Stimulated activated CD4-positive, alpha-beta T cell treated with anti-CD3 and anti-CD28 coated beads, Interleukin-15, amount 100 ng/mL, for 48 hours (primary cell): ENCODE measurements at places on chromosomes 4 and X.

DNA sequence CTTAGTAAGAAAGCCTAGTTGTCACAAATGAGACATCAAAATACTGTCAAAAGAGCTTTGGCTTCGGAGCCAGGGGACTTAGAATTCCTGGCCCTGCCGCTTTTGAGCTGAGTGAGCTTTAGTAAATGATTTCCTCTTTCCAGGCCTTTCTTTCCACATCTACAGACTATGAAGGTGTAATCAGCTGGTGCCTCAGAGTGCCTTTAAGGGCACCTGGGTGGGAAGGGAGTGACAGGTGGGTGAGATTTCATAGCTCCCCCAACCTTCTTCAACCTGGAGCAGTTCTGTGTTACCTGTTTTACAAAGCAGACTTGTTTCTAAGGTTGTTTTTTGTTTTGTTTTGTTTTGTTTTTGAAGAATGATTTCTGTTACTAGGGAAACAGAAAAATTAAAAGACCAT is 154.7 kb upstream of the BOD1L1 start:
- no peak for DNase-seq

- no peak for DNase-seq
Measured at GRCh38 chr4:11312389-11312788, 116.3 kb downstream of the HS3ST1 start.

DNA sequence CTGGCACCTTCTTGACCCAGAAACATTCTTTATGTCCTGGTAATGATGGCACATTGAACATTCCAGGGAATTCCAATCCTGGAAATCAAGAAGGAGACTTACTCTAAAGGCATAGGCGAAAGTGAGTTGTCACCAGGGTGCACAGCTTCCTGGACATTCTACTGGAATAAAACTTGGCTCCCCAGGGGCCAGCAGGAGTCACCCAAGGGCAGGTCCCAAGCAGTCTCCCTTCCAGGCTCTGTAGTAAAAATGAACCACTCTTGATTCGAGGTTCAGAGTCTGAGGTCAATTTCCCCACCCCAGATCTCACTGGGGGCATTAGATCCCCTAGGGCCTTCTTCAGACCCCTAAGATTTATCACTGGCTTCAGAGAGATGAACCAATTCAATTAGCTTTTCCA is 338.7 kb upstream of the GATB start:
- no peak for DNase-seq

- no peak for DNase-seq
Measured at GRCh38 chr4:2962614-2963174, 512 bp downstream of the NOP14 start.

GRCh38 chrX:43860646-43861370 is 21.4 kb downstream of the MAOB start:
- DNase-seq, result no peak

DNA sequence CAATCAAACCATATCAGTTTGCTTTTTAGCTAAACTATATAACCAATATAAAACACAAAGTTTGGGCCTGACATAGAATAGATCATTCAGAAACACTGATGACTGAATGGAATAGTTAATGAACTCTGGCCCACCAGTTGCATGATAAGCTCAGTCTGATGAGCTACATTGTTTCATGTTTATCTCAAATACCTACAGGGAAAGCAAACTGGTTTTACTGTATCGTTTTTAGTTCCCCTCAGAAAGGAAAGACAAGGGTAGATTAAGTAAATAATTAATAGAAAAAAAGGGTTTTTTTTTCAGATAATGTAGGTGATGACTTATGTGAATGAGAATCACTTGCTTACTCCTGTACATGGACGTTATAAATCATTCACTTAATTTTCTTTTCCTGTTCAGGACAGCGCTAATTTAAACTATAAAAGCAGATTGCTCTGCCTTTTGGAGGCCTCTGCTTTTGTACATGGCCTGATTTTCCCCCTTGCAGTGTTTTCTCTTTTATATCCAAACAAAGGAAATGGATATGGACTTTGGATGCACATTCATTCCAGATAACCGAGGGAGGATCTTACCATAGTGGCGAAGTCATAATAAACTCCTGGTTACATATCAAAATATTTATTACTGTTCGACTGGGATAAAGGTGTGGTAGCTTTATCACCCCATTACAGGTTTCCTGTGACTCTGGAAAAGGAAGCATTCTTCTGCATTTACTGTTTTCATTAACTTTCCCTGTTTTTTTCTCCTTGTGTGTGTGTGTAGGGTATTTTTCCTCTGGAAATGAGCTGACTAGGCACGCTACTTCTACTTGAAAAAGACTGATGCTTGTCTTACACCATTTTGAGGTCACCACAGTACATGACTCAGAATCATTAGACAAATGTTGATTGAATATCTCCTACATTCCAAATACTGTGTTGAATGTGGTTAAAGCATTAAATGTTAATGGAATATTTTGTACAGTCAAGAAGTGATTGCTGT is 373.1 kb upstream of the HS3ST1 start:
- no peak for DNase-seq

- DNase-seq, result no peak
Measured at GRCh38 chr4:69668680-69669079, 15.6 kb upstream of the UGT2A1 start.

- DNase-seq, result no peak
Measured at GRCh38 chrX:49041744-49042580, 1.2 kb downstream of the TFE3 start.

GRCh38 chrX:118225711-118226428 is 109.3 kb upstream of the KLHL13 start:
- DNase-seq, result no peak

- no peak for DNase-seq
Measured at GRCh38 chr4:55993994-55994663, 45.4 kb downstream of the CEP135 start.

DNA sequence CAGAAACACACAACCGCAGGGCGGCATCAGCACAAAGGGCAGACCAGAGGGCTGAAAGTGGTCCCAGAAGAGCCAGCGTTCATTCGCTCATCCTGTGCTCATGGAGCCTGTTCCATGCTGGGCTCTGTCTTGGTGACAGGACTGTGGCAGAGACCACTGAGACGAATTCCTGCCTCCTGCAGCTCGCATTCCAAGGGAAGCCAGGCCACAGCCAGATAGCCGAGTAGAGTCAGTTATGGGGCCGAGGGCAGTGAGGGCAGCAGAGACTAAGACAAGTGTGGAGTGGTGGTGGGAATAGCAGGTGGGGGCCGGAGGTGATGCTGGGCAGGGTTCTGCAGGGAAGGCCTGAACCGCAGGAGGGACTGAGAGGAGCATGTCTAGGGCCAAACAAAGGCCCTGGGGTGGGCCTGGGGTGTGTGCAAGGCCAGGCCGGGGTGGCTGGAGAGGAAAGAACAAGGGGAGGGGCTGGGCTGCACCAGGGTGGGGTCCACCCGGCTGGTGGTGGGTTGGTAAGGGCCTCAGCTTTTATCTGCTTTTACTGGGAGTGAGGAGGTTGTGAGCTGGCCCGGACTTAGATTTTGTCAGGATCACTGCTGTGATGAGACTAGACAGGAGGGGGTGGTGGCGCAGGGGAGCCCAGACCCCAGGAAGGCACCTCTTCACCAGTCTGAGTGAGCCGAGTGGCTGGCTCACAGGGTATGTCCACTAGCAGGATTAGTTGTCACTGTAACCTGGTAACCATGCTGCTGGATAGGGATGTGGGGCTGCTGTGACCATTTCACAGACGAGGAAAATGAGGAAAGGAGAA is 6.3 kb downstream of the PSAPL1 start:
- DNase-seq, result no peak

- peak; percentile 20 for DNase-seq
Measured at GRCh38 chr4:95549246-95550114, 707 bp upstream of the UNC5C start.

DNA sequence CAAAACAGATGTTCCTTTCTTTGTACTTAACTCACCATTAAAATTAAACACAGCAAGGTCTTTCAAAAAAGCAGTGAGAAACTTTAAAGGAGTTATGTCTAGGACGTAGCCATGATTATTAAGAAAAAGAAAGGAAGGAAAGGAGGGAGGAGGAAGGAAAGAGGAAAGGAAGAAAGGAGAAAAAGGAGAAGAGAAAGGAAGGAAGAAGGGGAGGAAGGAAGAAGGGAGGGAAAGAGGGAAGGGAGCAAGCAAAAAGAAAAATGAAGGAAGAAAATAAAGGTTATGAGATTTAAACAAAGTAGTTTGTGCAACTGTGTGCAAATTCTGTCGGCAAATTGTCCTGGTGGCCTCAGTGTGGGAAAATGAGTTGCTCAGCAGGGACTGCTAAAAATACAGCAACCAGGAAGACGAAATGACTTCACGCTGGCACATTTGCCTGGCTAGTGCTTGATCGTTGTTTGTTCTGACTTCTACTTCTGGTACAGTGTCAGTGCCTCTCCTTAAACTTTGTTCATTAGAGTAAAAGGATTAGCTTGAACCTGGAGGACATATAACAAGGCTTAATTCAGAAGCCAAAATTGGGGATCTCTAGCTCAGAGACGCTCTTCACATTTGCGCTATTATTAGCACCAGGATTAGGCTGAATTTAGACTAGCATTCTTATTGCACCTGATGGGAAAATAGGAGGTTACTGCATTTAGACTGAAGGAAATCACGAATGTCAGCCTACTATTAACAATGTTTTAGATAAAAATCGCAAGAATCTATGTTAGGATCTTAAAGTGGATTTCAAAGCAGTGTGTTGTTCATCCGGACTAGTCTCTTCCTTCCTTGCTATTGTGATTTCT is 81.2 kb downstream of the DCK start:
- no peak for DNase-seq

GRCh38 chr4:186657764-186658163 is 65.9 kb downstream of the FAT1 start:
- no peak for DNase-seq

- DNase-seq, result no peak
Measured at GRCh38 chr4:107318078-107318477, 282.0 kb upstream of the DKK2 start.

DNA sequence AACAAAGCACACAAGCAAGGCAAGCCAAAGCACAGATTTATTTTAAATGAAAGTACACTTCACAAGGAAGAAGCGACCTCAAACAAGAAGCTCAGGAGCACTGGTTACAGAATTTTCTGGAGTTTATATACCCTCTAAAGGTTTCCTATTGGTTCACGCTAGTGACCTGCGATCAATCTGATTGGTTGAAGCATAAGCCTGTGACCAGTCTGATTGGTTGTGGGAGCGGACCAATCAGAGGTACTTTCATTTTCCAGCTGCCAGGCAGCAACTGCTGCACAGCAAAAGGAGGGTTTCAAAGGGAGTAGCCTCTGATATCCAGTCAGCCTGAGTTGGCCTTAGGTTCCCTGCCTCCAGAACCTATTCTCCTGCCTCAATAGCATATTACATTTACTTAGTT is 4.6 kb upstream of the AREG start:
- DNase-seq, result no peak

- no peak for DNase-seq
Measured at GRCh38 chr4:8617486-8618040, 25.0 kb downstream of the CPZ start.

GRCh38 chr4:24213961-24214360 is 324.1 kb upstream of the PPARGC1A start:
- no peak for DNase-seq

DNA sequence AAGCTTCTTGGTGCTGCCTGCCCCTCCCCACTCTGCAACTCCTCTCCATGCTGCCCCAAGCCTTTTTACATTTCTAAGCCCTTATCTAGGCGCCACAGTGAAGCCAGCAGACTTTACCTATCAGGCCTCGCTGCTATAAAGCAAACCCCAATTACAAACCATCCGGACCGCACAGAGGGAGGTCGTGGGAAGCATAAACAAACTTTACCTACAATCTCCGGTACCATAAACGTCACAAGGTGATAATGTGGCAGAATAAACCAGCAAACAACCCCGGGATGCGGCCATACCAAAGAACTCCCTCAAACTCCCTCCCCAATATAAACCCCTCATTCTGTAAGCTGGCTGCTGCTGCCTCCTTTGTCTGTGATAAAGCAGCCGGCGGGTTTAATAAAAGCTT is 54.0 kb upstream of the ZCCHC13 start:
- DNase-seq, result no peak

DNA sequence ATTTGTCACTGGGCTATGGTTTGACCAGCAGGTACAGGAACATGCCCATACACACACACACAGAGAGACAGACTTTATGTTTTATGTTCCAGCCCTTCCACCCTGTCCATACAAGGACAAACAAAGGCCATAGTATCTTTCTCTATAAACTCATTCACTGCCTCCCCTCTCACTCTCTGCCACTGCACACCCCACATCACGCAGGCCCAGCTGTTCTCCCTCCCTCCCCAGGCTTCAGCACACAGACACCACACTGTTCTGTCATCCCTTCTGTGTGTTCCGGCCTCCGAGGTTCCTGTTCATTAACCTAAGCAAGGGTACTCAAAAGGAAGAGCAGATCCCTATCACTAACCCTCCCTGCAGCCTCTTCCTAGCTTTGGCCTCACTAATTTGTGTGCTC is 17.8 kb downstream of the LAS1L start:
- no peak for DNase-seq

DNA sequence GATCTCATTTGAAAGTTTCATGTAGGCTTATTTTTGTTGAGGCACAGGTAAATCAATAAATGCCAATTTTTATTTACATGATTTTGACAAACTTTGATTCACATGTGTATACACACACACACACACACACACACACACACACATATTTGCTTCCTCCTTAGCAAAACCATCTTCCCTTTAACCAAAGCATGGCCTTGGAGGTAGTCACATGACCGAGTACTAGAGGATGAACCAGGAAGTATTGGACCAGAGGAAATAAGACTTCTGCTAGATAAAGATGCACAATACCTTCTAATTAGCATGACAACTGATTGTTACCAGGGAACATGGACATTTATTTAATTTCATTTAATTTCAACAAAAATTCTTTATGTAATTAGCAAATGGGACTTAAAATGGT is 23.4 kb upstream of the CFAP299 start:
- no peak for DNase-seq

- DNase-seq, result peak; percentile 90
Measured at GRCh38 chr4:53377319-53378170, at the start of gene FIP1L1. Gene FIP1L1 (plus strand): TSS chr4:53377641. CDS start chr4:53377839, 198 bp downstream.

DNA sequence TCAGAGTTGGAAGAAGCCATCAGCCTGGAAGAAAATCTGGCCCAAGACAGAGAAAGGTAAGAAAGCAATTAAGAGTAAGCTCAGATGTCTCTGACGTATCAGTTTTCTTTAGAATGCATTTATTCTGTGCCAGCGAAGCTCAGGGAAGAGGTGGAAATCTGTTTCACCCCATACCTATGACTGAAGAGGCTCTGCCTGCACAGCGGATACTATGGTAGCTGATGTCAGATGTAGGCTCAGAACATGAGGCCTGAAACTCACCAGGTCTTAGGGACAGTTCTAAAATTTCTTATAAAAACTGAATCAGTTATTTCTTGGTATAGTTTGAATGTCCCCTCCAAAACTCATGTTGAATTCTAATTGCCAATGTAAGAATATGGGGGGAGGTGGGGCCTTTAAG is 30.9 kb downstream of the VEGFC start:
- no peak for DNase-seq

- no peak for DNase-seq
Measured at GRCh38 chr4:142752202-142752786, 93.8 kb downstream of the INPP4B start.
